Smooth muscle cell of trachea (primary cell): ENCODE measurements at places on chromosomes 16 and 17. TPM values are rescaled to one million over a fixed set of nuclear protein-coding genes. Genes with fewer than 3 reads are reported as not detected.

Gene CCL13
- total RNA-seq: 1.8 TPM in 1 of 2 replicates, not detected in the other

Gene RAB26
- total RNA-seq: 1.2 and 2.9 TPM in 2 replicates

Gene RNF222
- not detected in 2 replicates for total RNA-seq

Gene OR1A1
- total RNA-seq: not detected in 2 replicates

Gene SPEM2
- not detected in 2 replicates for total RNA-seq

Gene TMEM235
- not detected in 2 replicates for total RNA-seq

Gene SPATA32
- not detected in 2 replicates for total RNA-seq

Gene TBX6
- total RNA-seq: under 0.01 and 0.33 TPM in 2 replicates

Gene ITGAD
- total RNA-seq: not detected in 2 replicates

Gene DDX28
- 9.3 TPM in 2 replicates for total RNA-seq

Gene PITPNM3
- total RNA-seq: 0.44 and 0.50 TPM in 2 replicates

Gene RAB11FIP4
- 0.29 and 1.2 TPM in 2 replicates for total RNA-seq

Gene CDRT15L2
- total RNA-seq: not detected in 2 replicates

Gene CNTNAP4
- total RNA-seq: not detected in 2 replicates
